ENCODE measurements at places on chromosomes 7 and 10.

GRCh38 chr10:98029149-98030092, 1.0 kb downstream of the CRTAC1 start:
- no peak for DNase-seq

DNA sequence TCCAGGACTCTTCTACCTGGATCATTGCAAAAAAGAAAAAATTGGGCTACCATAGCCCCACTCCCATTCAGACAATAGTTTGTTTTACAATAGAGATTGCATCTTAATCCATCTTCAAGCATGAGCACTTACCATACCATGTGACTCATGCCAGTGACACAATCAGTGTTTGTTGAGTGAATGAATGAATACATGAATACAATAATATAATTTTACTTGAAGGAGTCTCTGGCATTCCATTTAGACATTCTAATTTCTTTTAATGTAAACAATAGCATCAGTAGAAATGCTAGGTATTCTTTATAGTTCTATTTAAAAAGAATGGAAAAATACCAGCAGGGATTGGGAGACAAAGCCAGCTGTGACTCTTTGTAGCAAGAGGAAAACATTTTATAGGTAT, 141.6 kb upstream of the AKR1E2 start:
- DNase-seq = no peak

DNA sequence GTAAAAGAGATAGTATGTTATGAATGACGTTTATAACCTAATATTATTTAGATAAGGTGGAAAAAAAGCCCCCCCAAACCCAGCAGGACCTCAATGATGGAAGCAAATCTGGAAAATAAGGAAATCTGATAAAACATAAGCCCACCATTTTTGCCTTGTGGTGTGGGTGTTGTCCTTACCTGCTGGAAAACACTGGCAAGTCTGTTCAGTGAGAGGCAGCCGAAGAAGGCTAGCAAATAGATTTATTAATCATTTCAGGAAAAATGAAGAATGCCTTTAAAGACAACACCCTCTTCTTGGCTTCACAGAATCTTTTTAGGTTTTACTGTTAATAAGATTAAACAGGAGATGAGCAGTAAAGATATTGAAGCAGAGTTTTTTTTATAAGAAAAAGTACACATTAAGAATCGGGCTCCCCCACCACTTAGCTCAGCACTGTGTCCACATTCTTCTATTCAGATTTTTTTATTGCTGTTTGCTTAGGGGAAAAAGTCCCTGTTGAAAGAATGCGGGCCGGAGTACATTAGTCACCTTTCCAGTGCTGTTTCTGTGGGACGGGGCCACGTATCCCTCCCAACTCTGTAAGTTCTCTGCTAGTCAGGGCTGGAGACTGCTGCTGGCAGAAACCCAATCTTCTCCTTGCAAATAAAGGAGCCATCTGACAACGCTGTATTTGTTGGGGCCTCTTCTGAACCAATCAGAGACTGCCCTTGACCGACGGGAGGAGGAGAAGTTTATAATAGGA, 104.1 kb downstream of the EVX1 start:
- no peak for DNase-seq

DNA sequence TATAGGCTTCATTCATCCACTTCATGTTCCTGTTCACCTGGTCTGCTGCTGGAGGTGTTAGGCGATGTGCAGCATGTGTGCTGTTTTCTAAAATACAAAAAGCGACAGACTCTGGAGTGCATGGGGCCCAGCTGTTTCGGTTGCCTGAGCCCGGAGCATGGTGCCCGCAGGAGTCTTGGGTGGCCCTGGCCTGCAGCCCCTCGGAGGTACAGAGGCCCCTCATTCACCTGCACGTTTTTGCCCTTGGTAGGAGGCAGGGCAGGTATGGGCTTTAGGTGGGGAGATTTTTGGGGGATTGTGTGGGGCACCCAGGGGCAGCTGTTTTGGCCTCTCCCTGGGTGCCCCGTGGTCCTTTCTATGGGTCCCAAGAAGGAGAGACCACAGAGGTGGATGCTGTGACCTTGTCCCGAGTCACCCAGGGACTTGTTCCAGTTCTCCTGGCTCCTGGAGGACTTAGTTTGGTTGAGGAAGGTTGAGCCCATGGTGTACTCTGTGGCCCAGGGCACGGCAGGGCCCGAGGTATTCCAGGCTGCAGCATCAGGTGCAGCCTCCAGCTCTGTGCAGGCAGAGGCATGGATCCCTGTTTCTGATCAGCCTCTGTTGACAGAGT, 130.7 kb downstream of the TRRAP start:
- DNase-seq = no peak

- no peak for DNase-seq
Observed at GRCh38 chr10:60212195-60212594, 177.5 kb downstream of the ANK3 start.

DNA sequence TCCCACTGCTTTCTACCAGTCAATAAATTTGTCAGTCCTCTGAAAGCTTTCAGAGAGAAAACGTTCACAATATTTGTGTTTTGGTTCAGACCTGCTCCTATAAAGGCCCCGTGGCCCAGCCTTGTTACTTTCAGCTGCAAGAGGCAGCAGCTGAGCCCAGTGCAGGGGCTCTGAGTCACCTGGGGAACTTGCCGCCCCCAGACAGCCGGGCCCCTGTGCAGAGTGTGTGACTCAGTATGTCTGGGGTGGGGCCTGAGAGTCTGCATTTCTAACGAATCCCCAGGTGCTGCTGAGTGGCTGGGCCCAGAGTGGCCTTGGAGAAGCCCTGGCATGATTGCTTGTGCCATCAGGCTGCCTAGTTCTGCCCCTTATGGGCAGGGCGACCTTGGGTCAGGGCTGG, 303.5 kb downstream of the PAXIP1 start:
- DNase-seq = no peak

GRCh38 chr10:378230-378929, 243.1 kb downstream of the ZMYND11 start:
- DNase-seq = no peak
